Central memory CD4-positive, alpha-beta T cell (primary cell): ENCODE measurements at places on chromosomes 4 and X.

- DNase-seq: no peak
These were observed 280.2 kb downstream of the ADGRA3 start for GRCh38 chr4:22235698-22236097.

DNA sequence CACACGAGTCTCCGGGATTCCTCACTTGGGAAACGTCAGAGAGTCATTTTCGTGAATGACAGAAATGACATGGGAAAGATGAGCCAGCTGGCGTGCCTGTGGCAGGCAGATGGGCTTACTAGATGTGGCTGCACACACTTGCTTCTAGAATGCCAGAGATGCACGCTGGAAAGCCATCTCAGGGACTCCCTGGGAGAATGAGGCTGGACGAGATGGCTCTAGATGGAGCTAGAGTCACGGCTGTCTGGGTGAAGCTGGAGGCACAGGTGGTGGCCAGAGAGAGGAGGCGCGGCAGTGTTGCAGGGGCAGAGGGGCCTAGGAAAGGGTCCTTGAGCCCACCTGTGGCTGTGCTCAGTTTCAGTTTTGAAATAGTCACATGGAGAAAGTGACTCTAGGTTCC lies 26.0 kb downstream of the TKTL1 start:
- DNase-seq: no peak

DNA sequence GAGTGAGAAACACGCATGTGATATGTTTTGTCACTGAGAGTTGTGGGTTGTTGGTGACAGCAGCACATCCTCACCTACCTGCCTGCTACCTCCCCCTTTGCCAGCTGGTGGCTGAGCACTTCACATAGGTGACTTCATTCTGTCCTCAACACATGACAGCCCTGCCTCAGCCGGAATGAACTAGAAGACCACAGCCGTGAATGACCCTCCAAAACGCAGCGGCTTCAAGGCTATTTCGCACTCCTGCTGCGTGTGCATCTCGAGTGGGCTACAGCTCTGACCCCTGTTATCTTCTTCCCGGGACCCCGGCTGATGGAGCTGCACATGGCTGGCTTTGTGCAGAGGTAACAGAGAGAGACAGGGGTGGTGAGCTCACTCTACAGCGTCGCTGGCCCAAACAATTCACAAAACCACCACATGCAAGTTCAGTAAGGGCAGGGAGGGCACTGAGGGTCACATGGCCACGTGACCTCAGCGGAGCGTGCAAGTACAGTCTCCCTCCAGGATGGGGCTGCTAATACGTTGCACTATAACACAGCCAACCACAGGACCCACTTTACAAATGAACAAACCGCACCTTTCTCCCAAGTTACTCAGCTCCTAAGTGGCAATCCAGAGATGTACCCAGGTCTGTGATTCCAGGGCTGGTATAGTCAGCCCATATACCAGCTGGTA lies 6.3 kb upstream of the PPP2R2C start:
- DNase-seq: no peak

GRCh38 chrX:88944661-88945060 lies 197.6 kb downstream of the CPXCR1 start:
- no peak for DNase-seq

DNA sequence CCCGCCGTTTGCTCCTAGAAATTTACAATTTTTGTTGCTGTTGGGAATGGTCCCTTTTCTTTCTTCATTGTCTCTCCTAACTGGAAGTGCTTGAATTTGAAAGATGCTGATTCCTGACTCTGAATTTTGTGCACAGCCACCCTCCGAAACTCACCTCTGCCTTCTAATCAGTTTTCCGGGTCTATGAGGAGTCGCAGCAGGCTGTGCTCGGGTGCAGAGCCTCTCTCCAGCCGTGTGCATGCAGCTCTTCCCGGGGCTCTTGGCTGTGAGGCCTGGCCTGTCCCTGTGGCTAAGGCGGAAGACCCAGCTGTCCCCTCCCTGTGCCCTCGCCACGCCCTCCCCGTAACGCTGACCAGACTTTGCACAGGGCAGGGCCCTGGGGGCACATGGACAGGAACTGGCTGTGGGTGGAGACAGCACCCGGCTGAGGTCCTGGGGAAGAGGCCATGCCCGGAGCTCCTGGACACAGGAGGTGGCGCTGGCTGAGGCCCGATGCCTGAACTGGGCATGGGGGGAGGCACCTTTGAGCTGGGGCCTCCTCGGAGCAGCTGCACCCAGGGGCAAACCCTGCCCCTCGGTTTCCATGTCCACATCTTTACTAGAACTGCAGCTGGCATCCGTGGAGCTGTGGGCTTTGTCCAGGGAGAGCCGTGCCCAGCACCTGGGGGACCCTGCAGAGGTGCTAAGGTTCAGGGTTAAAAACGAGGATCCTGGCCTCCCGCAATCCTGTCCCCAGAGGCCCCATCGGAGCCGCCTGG lies 32.6 kb upstream of the SPON2 start:
- DNase-seq: no peak

DNA sequence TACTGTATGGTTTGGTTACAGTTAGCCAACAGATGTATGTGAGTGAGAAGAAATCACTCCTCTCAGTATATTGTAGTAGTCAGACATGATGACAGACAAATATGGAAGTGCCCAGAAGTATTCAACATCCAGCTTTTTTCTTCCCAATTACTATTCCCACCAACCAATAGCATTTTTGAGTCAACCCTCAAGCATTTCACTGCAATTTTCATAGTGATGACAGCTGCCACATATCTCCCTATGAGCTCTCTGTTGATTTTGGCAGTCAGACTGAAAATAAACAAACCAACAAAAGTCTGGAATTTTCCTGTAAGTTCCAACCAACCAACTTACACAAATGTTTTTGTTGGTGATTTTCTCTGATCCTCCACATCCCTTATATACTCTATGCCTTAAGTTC lies 8.2 kb upstream of the TRAM1L1 start:
- no peak for DNase-seq

- no peak for DNase-seq
These were observed 222.6 kb downstream of the NDST4 start for GRCh38 chr4:114890773-114891172.

DNA sequence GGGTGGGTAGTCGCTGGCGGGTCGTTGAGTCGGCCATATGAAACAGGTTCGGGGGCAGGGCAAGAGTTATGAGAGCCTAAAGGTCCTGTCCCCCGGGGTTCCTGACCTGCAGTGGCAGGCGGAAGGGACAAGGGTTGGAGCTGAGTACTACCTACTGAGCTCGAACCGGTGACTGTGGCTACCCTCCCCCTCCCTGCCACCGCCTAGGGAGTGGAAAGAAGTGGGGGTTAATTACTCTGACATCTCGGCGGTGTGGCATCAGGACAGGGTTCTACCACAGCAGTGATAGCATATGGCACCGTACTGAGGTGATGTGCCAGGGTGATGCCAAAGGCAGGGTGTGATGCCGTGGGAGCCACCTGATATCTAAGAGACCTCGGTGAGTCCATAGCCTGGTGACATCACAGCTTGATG lies 307 bp downstream of the ATG4A start:
- no peak for DNase-seq

DNA sequence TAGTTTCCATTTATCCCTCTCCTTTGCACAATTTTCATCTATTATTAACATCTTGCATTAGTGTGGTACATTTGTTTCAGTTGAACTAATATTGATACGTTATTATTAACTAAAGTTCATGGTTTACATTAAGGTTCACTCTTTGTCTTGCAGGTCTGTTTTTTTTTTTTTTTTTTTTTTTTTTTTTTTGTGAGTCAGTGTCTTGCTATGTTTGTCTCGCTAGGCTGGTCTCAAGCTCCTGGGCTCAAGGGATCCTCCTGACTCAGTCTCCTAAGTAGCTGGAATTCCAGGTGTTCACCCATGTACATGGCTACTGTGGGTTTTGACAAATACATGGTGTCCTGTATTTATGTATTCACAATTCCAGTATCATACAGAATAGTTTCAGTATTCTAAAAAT lies 6.8 kb downstream of the TBC1D19 start:
- DNase-seq: no peak

GRCh38 chr4:97987019-97987648 lies 156.1 kb downstream of the STPG2 start:
- DNase-seq: no peak

GRCh38 chrX:23752740-23753415 lies 9.8 kb upstream of the ACOT9 start:
- DNase-seq: no peak
